ENCODE measurements at places on chromosomes 7 and 10. TPM values are rescaled to one million over a fixed set of nuclear protein-coding genes. Genes with fewer than 3 reads are reported as not detected.

DNA sequence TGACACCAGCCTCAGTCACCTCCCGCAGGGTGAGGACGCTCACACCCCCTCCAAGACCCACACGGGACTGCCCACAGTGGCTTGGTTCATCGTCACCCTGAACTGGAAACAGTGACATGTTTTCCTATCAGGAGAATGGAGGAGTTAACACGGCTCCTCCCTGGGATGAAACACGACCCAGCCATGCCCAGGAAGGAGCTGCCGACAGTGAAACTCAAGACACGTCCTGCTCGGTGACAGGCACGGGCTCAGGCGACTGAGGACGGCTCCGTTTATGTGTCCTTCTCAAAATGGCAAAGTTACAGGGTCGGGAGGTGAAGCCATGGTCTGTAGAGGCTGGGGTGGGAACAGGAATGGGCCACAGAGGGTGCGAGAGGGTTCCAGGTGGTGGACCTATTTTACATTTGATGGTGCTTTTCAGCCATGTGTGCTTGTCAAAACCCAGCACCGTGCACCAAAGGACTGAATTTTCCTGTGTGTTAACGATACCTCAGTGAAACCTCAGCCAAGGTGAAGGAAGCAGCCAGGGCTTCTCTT lies 272.4 kb downstream of the ADARB2 start:
- H3K4me1 ChIP-seq, result no peaks in the 10 kb centered on the region
- peaks cover 12% of the 10 kb centered on the region for H3K27me3 ChIP-seq
- H3K27ac ChIP-seq, result no peak overlapping the region
- DNase-seq, result no peak
- H3K4me3 ChIP-seq, result no peak overlapping the region

GRCh38 chr10:8449909-8450308 lies 395.4 kb downstream of the GATA3 start:
- no peaks in the 10 kb centered on the region for H3K36me3 ChIP-seq
- no peak for DNase-seq
- peaks cover 3% of the 10 kb centered on the region for H3K27me3 ChIP-seq
- no peak overlapping the region for H3K4me3 ChIP-seq
- H3K4me1 ChIP-seq, result no peaks in the 10 kb centered on the region

- H3K27me3 ChIP-seq, result no peaks in the 10 kb centered on the region
- H3K4me3 ChIP-seq, result no peak overlapping the region
- H3K4me1 ChIP-seq, result no peaks in the 10 kb centered on the region
- no peak for DNase-seq
- no peak overlapping the region for H3K27ac ChIP-seq
Measured at GRCh38 chr7:135943134-135943879, 33.9 kb downstream of the MTPN start.

DNA sequence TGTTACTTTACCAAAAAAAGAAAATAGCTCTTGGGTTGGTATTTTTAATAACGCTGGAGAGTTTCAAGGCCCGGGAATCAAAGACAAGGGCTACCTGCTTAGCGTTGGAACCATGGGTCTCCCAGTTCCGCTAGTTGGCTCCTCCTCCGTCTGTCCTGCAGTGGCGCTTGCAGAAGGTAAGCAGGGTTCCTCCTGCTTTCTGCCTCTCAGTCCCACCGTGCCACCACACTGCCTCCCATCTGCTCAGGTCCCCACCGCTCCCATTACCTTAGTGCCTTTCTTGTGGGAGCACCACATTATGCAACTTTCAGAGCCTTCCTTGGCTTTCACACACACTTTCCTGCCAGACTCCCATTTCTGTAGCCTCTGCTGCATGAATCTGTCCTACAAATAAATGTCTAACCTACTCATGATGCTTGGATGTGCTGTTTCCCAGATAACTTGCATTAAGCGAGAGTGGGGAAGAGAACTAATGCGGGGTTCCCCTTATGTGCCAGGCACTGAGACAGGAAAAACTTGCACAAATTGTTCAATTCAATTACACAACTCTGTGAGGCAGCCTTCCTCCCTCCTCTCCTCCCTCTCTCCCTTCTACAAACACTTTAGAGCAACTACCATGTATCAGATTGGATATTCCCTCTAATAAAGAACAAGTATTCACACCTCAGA lies 124.5 kb downstream of the AOAH start:
- no peaks in the 10 kb centered on the region for H3K36me3 ChIP-seq
- H3K4me1 ChIP-seq, result no peaks in the 10 kb centered on the region
- no peak overlapping the region for H3K4me3 ChIP-seq
- DNase-seq, result no peak
- no peak overlapping the region for H3K27ac ChIP-seq
- no peaks in the 10 kb centered on the region for H3K27me3 ChIP-seq

GRCh38 chr7:108454674-108455550 lies 1.3 kb downstream of the NRCAM start:
- DNase-seq, result no peak
- peak overlapping the region; percentile 38 for H3K4me3 ChIP-seq
- H3K36me3 ChIP-seq, result no peaks in the 10 kb centered on the region
- H3K4me1 ChIP-seq, result no peaks in the 10 kb centered on the region

GRCh38 chr7:147240468-147240867 lies 1123.9 kb downstream of the CNTNAP2 start:
- no peak for DNase-seq
- H3K27me3 ChIP-seq, result no peaks in the 10 kb centered on the region
- H3K4me3 ChIP-seq, result no peak overlapping the region
- H3K36me3 ChIP-seq, result no peaks in the 10 kb centered on the region

GRCh38 chr7:51065766-51066165 lies 250.8 kb downstream of the COBL start:
- no peaks in the 10 kb centered on the region for H3K36me3 ChIP-seq
- DNase-seq, result no peak
- H3K4me3 ChIP-seq, result no peak overlapping the region
- H3K4me1 ChIP-seq, result peaks cover 8% of the 10 kb centered on the region
- no peaks in the 10 kb centered on the region for H3K27me3 ChIP-seq
- no peak overlapping the region for H3K27ac ChIP-seq

Gene AKR1C2
- total RNA-seq, result 13.0 TPM

GRCh38 chr10:58742141-58742540 lies 229.5 kb downstream of the BICC1 start:
- H3K4me3 ChIP-seq, result no peak overlapping the region
- H3K4me1 ChIP-seq, result no peaks in the 10 kb centered on the region
- no peaks in the 10 kb centered on the region for H3K36me3 ChIP-seq
- no peak for DNase-seq
- H3K27me3 ChIP-seq, result no peaks in the 10 kb centered on the region

- no peaks in the 10 kb centered on the region for H3K27me3 ChIP-seq
- no peaks in the 10 kb centered on the region for H3K36me3 ChIP-seq
- no peak overlapping the region for H3K27ac ChIP-seq
- H3K4me3 ChIP-seq, result no peak overlapping the region
- H3K4me1 ChIP-seq, result no peaks in the 10 kb centered on the region
Measured at GRCh38 chr10:62616885-62617590, 187.5 kb upstream of the ADO start.

- peaks cover 4% of the 10 kb centered on the region for H3K4me1 ChIP-seq
- no peak overlapping the region for H3K4me3 ChIP-seq
- DNase-seq, result no peak
Measured at GRCh38 chr7:111982133-111982532, 224.1 kb downstream of the DOCK4 start.

Gene DKK1
- 2.8 TPM for total RNA-seq

GRCh38 chr10:3108575-3109105 lies 41.3 kb downstream of the PFKP start:
- DNase-seq, result no peak
- peak overlapping the region; percentile 91 for H3K27ac ChIP-seq
- H3K4me3 ChIP-seq, result no peak overlapping the region

GRCh38 chr10:30039567-30039966 lies 19.8 kb downstream of the JCAD start:
- H3K4me3 ChIP-seq, result no peak overlapping the region
- peak overlapping the region; percentile 17 for H3K27ac ChIP-seq
- DNase-seq, result no peak
- H3K27me3 ChIP-seq, result no peaks in the 10 kb centered on the region
- peaks cover 6% of the 10 kb centered on the region for H3K36me3 ChIP-seq
- no peaks in the 10 kb centered on the region for H3K4me1 ChIP-seq

DNA sequence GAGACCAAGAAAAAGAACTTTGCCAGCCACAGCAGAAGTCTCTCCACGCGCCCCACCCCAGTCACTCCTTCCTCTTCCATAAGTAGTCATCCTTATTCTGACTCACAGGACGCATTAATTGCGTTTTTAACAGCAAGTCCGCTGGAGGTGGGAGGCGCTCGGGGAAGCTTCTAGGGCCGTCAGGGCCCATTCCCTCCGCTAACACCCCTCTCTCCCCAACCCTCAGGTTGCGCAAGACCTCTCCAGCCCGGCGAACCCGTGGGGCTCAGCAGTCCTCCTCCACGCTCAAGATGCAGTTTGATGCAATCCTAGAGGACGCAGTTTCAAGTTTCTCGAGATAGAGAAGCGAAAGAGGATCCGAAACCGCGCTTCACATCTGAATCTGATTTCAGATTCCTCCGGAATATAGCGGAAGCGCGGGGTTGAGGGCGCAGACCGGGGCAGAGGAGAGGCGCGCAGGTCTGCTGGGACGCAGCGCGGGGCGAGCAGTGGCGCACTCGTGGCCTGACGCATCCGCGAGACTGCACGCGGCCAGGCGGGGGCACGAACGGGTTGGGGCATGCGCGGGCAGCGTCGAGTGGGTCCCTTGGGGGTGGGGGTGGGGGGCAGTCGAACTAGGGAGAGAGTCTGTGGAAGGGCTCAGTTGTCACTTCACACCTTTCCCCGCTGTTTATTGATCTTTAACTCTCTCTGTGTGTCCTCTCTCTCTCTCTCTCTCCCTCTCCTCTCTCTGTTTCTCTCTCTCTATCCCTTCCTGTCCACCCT lies 37.8 kb upstream of the PSAP start:
- peak; percentile 96 for DNase-seq
- H3K27me3 ChIP-seq, result no peaks in the 10 kb centered on the region
- H3K36me3 ChIP-seq, result no peaks in the 10 kb centered on the region
- peaks cover 20% of the 10 kb centered on the region for H3K4me1 ChIP-seq
- H3K27ac ChIP-seq, result peak overlapping the region; percentile 86

DNA sequence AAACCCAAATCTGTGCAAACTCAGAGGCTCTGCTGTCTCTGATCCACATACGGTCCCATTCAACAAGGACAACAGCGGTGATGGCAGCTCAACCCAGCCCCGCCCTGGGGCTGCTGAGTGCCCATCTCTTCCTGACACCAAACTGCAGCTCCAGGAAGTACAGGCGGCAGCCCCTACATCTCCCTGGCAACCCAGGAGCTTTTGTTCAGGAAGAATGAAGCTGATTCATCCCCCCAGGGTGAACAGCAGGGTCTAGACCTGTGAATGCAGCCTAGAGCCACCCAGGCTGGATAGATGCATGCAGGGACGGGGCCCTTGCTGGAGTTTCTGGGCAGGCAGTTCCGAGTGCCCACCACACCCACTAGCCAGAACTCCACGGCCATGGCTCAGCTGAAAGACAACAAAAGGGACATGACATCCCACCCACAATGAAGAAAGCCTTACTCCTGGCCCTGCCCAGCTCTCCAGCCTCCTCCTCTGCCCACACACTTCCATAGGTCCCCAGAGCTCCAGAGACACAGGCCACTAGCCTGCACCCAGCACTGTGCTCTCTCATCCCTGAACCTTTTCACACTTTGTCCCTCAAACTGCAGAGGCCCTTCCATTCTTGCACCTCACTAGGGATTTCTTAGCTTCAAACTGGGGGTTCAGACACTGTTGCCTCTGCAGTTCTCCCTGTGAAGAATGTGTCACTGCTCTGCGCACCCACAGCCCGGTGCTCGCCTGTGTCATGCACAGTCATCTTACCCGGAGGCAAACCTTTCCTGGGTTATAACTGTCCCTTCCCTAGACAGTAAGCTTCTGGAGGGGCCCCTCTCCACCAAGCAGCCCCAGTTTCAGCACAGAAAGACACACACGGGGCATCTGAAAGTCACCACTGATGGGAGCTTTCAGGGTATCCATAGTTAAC lies 99.1 kb downstream of the GRID1 start:
- peaks cover 11% of the 10 kb centered on the region for H3K4me1 ChIP-seq
- peak; percentile 42 for DNase-seq
- no peaks in the 10 kb centered on the region for H3K36me3 ChIP-seq
- H3K27ac ChIP-seq, result no peak overlapping the region
- H3K4me3 ChIP-seq, result no peak overlapping the region

Gene OR2A42
- 0.28 TPM for total RNA-seq
